ENCODE measurements at places on chromosomes 12 and 14. TPM values are rescaled to one million over a fixed set of nuclear protein-coding genes. Genes with fewer than 3 reads are reported as not detected.

GRCh38 chr14:36905272-36905888 lies 243.7 kb downstream of the PAX9 start:
- H3K27me3 ChIP-seq = peaks cover 14% of the 10 kb centered on the region
- DNase-seq = no peak
- H3K36me3 ChIP-seq = no peaks in the 10 kb centered on the region
- no peak overlapping the region for H3K4me3 ChIP-seq

The APAF1 gene
- 24.7 TPM for total RNA-seq

DNA sequence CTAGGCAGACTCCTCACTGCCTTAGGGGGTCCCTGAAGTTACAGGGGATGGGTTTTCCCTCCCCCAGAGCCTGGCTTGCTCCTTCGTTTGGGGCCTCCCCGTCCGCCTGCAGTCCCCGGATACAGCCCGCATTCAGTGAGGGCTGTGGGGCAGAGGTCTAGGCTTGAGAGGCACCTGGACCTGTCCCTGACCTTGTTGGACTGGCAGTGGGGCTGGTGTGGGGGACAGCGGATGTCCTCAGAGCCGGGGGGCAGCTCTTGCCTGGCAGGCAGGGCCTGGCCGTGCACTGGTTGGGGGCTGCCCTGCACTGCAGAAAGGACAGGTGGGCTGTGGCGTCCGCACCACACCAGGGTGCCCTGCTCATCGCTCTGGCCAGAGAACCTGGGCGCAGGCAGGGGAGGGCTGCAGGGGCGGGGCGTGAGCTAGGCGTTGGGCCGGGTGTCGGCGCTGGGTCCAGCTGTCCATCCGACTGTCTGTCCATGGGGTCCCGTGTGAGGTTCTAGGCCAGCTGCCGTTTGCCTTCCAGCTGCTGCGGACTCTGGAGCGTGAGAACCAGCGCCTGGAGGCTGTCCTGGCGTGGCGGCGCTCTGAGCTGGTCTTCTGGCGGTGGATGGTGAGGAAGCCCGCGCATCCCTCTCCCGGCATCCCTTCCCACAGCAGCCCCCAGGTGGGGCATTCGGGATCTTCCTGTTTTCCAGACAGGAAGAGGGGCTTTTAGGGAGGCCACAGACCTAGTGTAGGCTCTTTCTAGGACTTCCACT lies 6.0 kb downstream of the TEDC1 start:
- H3K27me3 ChIP-seq = peaks cover under 1% of the 10 kb centered on the region
- peaks cover 2% of the 10 kb centered on the region for H3K4me1 ChIP-seq
- DNase-seq = no peak
- peaks cover 34% of the 10 kb centered on the region for H3K36me3 ChIP-seq
- no peak overlapping the region for H3K27ac ChIP-seq

DNA sequence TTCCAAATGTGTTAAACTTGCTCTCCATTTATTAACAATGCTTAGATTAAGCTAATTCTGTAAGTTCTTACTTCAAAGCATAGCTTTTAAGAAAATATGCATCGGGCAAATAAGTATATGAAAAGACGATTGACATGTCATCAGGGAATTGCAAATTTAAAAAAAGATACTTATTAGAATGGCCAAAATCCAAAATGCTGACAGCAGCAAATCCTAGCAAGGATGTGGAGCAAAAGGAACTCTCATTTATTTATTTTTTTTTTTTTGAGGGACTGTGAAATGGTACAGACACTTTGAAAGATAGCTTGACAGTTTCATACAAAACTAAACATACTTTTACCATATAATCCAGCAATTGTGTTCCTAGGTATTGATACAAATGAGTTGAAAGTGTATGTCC lies 779.5 kb upstream of the MDGA2 start:
- H3K4me1 ChIP-seq = no peaks in the 10 kb centered on the region
- no peak overlapping the region for H3K27ac ChIP-seq
- DNase-seq = no peak
- H3K27me3 ChIP-seq = no peaks in the 10 kb centered on the region
- H3K4me3 ChIP-seq = no peak overlapping the region

GRCh38 chr14:105050551-105050897 lies 14.7 kb downstream of the GPR132 start:
- H3K4me1 ChIP-seq = peaks cover 16% of the 10 kb centered on the region
- H3K27me3 ChIP-seq = no peaks in the 10 kb centered on the region
- no peak overlapping the region for H3K27ac ChIP-seq
- DNase-seq = peak; percentile 90
- H3K4me3 ChIP-seq = no peak overlapping the region

The OLR1 gene
- total RNA-seq = not detected

DNA sequence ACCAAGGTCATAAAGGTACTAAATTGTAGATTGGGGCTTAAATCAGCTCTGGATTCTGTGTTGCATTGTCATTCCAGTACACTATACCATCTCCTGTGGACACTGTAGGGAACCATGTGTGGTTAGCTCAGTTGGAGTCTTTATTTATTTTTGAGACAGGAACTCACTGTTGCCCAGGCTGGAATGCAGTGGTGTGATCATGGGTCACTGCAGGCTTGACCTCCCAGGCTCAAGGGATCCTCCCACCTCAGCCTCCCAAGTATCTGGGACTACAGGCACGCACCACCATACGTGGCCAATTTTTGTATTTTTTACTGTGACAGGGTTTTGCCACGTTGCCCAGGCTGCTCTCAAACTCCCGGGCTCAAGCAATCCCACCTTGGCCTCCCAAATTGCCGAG lies 6.7 kb downstream of the PAPOLA start:
- no peak overlapping the region for H3K27ac ChIP-seq
- H3K27me3 ChIP-seq = no peaks in the 10 kb centered on the region
- DNase-seq = no peak
- H3K36me3 ChIP-seq = peaks cover 5% of the 10 kb centered on the region

GRCh38 chr12:1920436-1920835 lies 2.0 kb upstream of the CACNA2D4 start:
- no peak for DNase-seq
- H3K36me3 ChIP-seq = no peaks in the 10 kb centered on the region
- H3K27me3 ChIP-seq = peaks cover 82% of the 10 kb centered on the region
- no peak overlapping the region for H3K4me3 ChIP-seq
- H3K4me1 ChIP-seq = no peaks in the 10 kb centered on the region
- no peak overlapping the region for H3K27ac ChIP-seq

- H3K36me3 ChIP-seq = peaks cover 8% of the 10 kb centered on the region
- no peak for DNase-seq
- no peaks in the 10 kb centered on the region for H3K27me3 ChIP-seq
- H3K27ac ChIP-seq = no peak overlapping the region
- H3K4me3 ChIP-seq = no peak overlapping the region
Measured at GRCh38 chr12:32820376-32820931, 64.8 kb upstream of the YARS2 start.

Data from Calu3 (cell line).